Stimulated activated CD4-positive, alpha-beta T cell treated with anti-CD3 and anti-CD28 coated beads, Interleukin-12 subunit alpha, Interleukin-12 subunit beta, amount 100 ng/mL, for 48 hours (primary cell): ENCODE measurements at places on chromosomes 7 and 10.

DNA sequence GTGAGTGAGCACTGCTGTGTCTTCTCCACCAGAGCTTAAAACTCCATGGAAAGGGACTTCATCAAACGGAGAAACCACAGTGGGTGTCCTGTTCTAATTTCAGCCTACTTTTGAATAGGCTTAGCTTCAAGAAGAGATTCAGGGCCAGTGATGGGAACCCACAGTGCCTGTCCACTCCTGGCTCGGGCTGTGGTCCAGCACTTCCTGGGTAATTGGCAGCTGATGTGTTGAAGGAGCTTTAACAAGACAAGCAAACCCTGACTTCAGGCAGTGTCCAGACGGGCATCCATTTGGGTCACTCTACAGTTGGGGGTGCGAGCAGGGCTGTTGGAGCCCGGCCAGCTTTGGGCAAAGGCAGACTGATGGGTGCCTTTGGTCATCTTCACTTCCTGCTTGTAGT, 14.5 kb downstream of the VWC2 start:
- DNase-seq: no peak

- DNase-seq: no peak
Observed at GRCh38 chr7:157789094-157789493, 452.3 kb downstream of the DNAJB6 start.

DNA sequence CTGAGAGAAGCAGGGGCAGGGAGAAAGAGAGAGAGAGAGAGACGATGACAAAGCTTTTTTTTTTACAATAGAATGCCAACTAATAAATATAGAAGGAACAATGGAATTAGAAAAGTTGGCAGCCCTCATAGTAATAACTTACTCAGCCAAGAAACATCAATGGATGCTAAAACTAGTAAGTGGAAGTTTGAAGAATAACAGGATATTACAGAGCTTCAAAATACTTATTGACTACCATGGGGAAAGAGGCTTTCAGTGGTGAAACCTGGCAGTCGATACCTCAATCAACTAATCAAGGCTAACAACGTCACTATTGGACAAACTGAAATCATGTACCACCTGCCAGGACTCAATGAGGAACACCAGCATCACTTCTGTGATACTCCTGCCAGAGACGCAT, 100.5 kb upstream of the LRRC4 start:
- DNase-seq: no peak

GRCh38 chr10:99526861-99527504, 5.8 kb upstream of the NKX2-3 start:
- DNase-seq: no peak

GRCh38 chr10:33783078-33783477, 448.6 kb upstream of the NRP1 start:
- DNase-seq: no peak

DNA sequence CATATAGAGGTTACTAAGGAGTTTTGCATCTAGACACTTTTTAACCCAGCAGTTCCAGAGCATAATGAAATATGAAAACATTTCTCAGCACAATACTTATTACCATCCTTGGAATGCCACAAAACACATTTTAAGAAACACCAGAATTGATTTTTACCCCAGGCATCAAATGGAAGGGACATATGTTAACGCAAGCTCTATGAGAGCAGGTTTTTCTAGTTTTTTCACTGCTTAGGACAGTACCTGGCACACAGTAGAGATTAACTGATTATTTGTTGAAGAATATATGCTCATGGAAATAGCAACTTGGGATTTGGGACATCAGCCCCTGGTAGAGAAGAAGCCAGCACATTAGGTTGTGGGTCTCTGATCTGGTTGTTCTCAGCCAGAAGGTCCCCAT, 67.0 kb upstream of the ARID5B start:
- DNase-seq: no peak

DNA sequence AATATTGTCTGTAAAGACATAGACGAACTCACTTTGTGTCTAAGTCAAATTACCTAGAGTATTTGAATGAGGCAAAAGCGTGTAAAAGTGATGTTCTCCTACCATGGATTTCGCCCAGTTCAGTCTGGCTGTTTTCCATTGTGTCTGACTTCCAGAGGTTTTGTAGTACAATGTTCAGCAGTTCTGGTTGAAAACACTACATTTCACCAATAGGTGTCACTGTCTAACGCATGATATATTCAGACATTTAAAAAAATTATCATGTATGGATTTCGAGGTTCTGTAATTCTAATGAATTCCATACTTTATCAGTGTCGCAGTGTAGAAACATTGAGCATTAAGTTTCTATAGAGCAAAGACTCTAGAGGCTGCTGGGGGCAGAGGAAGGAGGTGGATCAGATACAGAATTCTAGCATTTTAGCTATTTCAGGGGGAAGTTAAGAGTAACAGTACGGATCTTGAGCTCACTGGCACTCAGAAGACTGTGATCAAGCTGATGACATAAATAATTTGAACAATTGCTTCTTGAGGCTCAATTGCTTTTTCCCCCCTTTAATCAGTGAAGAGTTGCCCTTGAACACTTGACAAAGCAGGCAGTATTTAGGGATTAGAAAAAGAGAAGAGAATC, 196.9 kb upstream of the RHOBTB1 start:
- DNase-seq: no peak

GRCh38 chr7:69657331-69657730, 59.1 kb downstream of the AUTS2 start:
- DNase-seq: no peak

GRCh38 chr7:149546331-149546730, 48.7 kb upstream of the ZNF746 start:
- DNase-seq: no peak

GRCh38 chr7:124457841-124458240, 307.8 kb downstream of the GPR37 start:
- DNase-seq: no peak

- DNase-seq: no peak
Observed at GRCh38 chr10:5507649-5508131, 8.3 kb upstream of the CALML5 start.

DNA sequence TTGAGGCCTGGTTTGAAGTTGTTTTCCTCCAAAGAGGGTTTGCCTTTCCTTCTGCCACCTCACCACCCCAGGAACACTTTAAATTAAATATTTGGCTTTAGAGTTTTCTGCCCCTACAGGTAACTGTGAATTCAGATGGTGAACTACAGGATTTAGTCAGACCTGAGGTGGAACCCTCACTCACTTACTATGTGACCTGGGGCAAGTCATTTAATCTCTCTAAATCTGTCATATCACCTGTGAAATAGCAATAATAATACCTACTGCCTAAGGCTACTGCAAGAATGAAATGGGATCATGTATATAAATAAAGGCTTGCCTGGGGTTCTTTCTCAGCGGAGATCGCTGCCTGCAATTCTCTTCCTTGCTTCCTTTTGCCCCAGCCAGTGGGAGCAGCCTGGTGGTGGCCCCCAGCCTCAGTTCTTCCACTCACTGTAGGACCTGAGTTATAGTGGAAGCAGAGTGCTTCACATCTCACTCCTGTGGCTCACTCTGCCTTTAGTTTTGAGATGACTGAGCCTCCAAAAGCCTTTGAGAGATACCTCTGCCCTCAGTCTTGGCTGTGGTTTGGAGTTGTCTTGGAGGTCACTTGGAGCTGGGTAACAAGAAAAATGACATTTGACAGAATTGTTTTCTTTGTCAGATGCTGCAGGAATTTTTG, 6.1 kb upstream of the ANKRD2 start:
- no peak for DNase-seq

- no peak for DNase-seq
Observed at GRCh38 chr10:89653410-89653869, 8.4 kb upstream of the PANK1 start.
